Stimulated activated CD8-positive, alpha-beta memory T cell treated with anti-CD3 and anti-CD28 coated beads, Interleukin-15, amount 100 ng/mL, for 4 hours (primary cell): ENCODE measurements at places on chromosomes 7 and 10.

DNA sequence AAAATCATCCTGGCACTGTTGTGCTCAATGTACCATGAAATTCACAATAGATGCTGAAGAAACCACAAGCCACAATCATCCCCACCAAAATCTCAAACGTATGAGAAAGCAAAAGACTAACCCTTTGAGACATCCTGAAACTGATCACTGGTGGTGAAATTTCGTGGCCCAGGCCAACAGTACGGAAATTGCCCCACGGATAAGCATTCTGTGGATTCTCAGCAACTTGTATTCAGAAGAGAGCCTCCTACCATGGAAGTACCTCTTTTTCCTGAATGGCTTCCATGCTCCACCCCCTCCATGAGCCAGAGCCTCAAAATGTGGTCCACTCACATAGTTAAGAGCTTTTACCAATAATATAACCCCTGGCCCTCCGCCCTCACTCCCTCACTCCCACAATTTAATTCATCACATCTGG lies 163.9 kb upstream of the AUTS2 start:
- DNase-seq: no peak

DNA sequence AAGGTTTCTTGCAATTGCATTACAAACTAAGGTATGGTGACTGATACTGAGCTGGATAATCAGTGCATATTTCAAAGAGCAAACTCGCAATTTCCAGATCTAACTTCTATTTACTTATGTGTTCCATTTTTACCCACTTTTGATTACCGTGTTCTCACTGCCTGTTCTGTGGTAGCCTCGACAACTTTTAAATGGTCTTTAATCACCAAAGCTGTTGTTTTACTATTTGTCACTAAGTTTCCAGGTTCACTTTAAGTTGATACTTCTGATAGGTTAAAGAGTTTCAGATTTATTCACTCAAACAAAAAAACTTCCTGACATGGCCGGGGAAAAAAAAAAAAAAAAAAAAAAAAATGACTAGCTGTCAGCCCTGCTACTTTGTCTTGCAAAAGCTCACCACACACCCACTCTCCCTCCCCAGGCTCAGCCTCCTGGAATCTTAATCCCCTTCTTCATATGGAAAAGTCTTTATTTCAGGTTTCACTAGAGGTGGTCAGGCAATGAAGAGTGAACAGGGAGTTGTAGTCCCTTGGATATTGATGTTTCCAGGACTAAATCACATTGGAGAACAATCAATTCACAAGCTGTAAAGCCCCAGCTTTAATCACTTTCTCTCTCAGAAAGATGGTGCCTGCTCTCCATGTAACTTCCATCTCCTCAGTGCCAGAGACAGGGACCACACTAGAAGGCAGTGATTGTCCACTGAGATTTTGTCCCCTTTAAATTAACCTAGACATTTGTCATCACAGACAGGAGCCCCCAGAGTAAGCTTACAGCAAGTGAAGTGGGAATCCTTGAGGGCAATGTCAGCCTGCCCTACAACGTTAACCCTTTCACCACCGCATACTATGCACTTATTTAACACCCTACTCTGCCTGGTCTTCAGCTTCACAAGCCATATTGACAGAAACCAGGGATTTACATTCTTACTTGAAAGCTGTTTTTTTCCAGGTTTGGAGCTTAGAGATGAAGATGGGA lies 749.1 kb upstream of the SORCS1 start:
- DNase-seq: no peak

- no peak for DNase-seq
Observed at GRCh38 chr7:47890125-47890524, 58.1 kb downstream of the PKD1L1 start.

GRCh38 chr10:28959850-28960501 lies 282.7 kb downstream of the BAMBI start:
- DNase-seq: no peak
